Stimulated activated CD4-positive, alpha-beta T cell treated with anti-CD3 and anti-CD28 coated beads, Interleukin-1b, Interleukin-23, amount 100 ng/mL, for 24 hours (primary cell): ENCODE measurements at places on chromosomes 11 and 22.

GRCh38 chr22:27504360-27505253 is 296.9 kb downstream of the MN1 start:
- no peak for DNase-seq

- DNase-seq = no peak
These were observed 40.3 kb upstream of the E2F8 start for GRCh38 chr11:19281041-19281440.

DNA sequence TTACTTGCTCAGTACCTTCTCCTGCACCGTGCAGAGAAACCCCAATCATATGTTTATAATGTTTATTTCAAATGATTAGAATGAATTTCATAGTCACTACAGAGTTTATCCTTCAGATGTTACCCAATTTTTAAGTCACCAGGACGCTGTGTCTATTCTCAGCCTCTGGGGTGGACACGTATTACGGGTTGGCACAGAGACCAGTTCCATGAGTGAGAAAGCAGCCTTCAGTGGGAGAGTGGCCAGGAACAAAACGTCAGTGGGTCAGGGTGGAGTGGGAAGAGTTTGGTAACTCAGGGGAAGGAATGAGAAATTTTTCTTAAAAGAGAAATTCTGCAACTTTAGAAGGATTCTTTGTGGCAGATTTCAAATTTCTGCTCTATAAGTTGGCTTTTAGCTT is 77.1 kb upstream of the MTMR2 start:
- DNase-seq = no peak

GRCh38 chr11:126060757-126061171 is 1.9 kb downstream of the CDON start:
- DNase-seq = no peak

DNA sequence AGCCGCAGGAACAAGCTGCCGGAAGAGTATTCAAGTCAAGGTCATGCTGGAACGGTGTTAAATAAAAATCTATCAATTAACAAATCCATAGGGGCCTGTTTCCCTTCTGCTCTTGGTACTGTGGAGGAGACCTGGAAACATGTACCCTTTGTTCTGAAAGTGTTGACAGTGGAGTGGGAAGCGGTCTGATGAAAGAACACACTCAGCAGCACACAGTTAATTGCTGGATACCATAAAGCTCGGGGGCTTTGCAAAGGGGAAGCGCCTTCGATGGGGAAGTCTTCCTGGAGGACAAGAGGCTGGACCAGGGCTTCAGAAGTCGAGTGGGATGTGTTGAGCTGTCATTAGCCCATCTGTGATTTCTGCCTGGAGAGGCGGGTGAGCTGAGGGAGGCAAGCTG is 112.5 kb upstream of the CLPB start:
- DNase-seq = no peak

DNA sequence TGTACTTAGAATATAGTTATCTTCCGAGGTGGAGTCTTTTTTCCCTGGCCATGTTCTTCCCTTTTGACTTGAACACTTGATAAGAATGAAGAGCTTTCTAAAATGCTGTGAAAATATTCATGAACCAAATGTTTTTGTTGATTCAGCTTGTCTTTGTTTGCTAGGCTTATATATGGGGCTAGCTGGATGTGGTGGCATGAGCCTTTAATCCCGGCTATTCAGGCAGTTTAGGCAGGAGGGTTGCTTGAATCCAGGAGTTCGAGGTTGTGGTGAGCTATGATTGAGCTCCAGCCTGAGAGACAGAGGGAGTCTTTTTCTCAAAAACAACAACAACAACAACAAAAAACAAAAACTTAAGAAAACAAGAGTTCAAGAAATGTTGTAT is 23.1 kb downstream of the CBL start:
- DNase-seq = no peak

DNA sequence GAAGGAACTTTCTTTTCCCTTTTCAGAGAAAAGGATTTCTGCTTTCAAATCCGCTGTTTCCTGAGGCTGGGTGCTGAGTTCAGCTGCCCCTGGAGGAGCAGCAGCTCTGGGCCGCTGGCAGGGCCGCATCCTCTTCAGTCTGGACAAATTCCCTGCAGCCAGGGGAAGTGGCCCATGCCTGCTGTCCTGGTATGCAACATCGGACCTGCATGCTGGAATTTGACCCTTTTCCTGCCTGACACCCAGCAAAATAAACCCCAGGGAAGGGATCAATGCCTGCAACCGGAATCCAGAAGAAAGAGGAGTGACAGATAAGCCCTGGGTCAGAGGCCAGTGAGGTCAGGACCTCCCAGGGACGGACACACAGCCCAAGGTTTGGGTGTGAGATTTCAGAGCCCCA is 54.1 kb upstream of the LINC01488 start:
- no peak for DNase-seq

DNA sequence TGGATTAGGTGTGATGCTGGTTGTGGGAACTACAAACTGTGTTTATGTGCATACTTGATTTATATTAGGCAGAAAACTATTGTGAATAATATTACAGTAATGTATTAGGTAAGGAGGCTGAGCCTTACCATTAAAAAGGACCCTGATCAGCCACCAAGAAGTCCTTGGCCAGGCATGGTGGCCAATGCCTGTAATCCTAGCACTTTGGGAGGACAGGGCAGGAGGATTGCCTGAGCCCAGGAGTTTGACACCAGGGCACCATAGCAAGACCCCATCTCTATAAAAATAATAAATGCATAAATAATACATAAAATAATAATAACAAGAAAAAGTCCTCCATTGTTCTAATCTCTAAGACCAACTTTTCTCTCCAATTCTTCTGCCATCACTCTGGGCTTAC is 3.2 kb upstream of the ZBED5 start:
- no peak for DNase-seq

- DNase-seq = peak; percentile 38
These were observed 24.7 kb downstream of the LAYN start for GRCh38 chr11:111565114-111565720.

- DNase-seq = no peak
These were observed 11.6 kb downstream of the ASCL2 start for GRCh38 chr11:2258501-2259465.

- no peak for DNase-seq
These were observed 253.1 kb downstream of the CADM1 start for GRCh38 chr11:115251126-115251525.

- no peak for DNase-seq
These were observed 8.4 kb upstream of the FLI1 start for GRCh38 chr11:128685402-128686020.

GRCh38 chr11:95584180-95584579 is 205.4 kb downstream of the FAM76B start:
- no peak for DNase-seq

GRCh38 chr11:57499413-57499982 is 16.0 kb downstream of the SLC43A1 start:
- no peak for DNase-seq

DNA sequence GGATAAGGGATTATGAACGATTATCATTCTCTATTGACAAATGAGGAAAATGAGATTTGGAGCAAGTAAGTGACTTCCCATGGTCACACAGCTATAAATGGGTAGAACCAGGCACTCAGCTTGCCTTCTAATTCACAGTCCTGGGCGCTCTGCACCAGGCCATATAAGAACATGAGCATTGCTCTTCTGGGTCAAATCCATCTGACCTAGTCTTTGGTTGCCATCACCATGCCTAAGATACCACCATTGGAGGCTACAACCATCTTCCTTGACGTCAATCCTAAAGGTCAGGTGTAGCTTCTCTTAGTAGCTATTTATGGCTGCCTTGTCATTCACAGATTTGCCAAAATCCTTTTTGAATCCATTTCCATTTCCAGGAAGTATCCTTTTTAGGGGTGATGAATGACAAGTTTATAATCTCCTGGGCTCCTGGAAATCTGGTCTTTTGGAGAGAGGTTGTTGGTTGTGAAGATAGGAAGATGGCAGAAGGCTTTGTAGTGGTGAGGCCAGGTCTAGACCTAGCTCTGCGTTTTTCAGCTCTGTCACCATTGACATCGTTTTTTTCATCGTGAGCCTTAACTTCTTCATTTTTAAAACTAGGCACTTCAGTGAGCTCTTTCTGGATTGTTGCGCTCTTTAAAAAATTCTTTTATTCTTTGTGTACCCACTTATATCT is 11.1 kb downstream of the ZBTB16 start:
- no peak for DNase-seq

DNA sequence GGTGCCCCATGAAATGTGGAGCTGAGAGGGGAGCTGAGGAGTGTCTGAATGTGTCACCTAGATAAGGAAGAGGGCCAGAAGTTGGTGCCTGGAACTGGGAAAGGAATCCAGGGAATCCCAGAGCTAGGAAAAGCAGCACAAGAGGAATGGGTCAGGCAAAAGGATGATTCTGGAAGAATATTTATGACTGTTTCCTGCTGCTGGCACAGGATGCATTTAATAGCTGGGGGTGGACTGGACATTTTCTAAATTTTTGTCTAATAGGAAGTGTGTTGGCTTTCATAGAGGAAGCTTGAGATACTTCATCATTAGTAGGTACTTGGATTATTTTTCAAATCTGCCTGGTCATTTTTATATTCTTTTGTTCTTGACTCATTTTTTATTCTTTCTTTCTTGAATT is 17.4 kb upstream of the MRGPRX2 start:
- DNase-seq = no peak

- DNase-seq = no peak
These were observed 3.7 kb downstream of the SMIM35 start for GRCh38 chr11:118082880-118083552.

DNA sequence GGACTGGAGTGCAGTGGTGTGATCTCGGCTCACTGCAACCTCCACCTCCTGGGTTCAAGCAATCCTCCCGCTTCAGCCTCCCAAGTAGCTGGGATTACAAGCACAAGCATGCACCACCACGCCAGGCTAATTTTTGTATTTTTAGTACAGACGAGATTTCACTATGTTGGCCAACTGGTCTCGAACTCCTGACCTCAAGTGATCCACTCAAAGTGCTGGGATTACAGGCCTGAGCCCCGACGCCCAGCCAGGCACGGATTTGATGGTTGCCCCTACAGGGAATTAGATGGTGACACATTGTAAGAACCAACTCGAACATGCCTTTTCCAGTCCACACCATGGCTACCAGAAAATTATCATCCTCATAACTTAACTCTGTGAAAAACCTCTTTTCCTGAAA is 26.8 kb upstream of the RTL6 start:
- DNase-seq = no peak

DNA sequence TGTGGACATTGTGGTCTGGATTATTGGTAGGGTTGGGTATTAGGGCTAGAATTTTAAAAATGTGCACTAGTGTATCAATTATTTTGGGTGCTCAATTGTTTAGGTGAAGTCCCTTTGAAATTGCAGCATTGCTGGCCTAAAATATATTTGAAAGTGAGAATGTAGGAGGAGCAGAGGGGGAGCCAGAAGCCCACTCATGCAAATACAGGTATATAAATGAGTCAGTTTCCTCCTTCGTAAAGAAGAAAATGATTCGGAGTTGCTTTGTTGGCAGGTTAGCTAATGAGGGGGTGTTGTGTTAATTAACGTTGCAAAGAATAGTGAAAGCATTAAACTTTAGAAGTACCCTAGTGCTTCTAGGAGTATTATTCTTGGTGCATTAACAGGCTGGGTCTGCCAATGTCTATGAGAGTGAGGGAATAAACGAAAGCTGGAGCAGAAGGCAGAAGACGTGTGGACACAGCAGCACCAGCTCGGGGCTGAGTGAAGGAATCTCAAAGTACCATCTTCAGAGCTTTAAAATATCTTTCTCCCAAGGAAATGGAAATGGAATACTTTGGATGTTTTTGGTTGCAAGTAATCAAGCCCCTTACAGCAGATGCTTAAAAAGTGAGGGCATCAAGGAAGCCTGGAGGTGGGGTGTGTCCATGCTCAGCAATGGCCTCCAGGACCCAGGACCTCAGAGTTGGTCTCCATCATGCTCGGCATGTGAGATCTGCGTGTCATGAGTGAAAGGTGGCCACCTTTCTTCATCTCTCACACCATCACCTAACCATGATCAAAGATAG is 522.9 kb downstream of the NTM start:
- no peak for DNase-seq

DNA sequence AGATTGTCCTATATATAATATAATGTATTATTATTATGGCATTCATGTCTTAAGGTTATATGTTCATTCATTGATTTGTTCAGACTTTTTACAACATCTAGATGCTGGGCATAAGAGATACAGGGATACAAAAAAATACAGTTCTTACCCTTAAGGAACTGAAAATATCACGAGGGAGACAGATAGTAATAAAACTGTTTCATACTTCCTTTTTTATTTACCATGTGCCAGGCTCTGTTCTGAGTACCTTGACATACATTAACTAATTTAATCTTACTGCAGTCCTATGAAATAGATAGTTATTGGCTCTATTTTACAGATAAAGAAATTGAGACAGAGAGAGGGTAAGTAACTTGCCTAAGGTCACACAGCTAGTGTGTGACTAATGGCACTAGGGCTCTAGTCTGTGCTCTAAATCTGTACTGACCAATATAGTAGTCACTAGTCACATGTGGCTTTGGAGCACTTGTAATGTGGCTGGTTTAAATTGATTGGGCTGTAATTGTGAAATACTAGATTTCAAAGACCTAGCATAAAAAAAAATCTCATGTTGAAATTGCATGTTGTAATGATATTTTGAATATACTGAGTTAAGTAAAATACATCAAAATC is 21.3 kb downstream of the TRIM44 start:
- no peak for DNase-seq

DNA sequence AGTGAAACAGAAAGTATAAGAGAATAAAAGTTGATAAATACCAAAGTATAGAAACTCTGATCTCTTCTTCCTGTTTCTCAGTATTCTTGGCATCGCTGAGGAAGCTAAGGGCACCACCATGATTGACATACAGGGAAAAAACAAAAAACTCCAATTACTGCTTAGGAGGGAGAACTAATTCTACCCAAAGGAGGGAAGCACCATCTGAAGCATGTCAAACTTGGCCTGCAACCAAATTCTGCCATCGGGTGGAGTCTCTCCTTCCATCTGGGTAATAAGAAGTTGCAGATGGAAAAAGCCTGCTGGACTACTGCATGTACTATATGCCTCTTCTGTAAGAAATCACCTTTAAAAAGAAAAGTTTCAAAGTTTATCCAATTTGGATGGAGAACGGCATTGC is 30.5 kb upstream of the PPP2R1B start:
- no peak for DNase-seq

DNA sequence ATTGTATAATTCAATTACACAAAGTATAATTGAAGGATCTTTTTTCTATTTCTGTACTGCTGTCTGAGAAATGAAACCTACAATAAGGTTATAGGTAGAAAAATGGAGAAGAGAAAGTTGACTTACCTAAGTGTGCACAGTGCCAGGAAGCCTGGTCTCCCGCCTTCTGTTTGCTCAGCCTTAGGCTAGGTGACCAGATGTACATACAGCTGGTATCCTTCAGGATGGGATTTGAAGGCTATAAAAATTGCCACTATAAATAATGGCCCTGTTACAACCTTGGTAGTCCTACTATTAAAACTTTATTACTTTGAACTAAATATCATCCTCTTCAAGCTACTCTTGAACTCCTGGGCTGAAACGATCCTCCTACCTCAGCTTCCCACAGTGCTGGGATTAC is 19.7 kb downstream of the OR51E2 start:
- DNase-seq = no peak

GRCh38 chr11:72398058-72398758 is 36.1 kb downstream of the CLPB start:
- DNase-seq = no peak
